ENCODE measurements at places on chromosomes 4 and X. TPM values are rescaled to one million over a fixed set of nuclear protein-coding genes. Genes with fewer than 3 reads are reported as not detected.
A peak's percentile ranks its signal among the peaks of the same experiment; 100 is the strongest.

- DNase-seq = peak; percentile 34
These were observed 663 bp downstream of the CXorf38 start for GRCh38 chrX:40646489-40647306.

GRCh38 chr4:101417046-101417445 is 69.7 kb upstream of the PPP3CA start:
- DNase-seq = no peak

GRCh38 chrX:110020536-110020935 is 17.6 kb downstream of the TMEM164 start:
- no peak for DNase-seq

DNA sequence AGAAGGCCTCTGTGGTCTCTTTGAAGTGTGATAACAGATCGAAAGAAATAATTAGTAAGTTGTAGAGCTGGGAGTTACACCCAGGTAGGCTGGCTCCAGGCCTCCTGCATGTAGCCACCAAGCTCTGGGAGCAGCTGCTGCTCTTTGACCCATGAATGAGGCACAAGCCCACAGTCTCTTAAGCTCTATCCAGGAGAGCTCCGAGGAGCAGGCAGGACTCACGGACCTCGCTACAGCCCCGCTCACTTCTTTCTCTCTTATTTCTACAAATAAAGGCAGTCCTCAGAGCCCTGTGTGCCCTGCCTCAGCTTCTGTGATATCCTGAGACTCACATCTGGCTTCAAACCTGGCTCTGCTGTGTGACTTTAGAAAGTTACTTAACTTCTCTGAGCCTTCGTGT is 86.9 kb downstream of the EVC start:
- no peak for DNase-seq

DNA sequence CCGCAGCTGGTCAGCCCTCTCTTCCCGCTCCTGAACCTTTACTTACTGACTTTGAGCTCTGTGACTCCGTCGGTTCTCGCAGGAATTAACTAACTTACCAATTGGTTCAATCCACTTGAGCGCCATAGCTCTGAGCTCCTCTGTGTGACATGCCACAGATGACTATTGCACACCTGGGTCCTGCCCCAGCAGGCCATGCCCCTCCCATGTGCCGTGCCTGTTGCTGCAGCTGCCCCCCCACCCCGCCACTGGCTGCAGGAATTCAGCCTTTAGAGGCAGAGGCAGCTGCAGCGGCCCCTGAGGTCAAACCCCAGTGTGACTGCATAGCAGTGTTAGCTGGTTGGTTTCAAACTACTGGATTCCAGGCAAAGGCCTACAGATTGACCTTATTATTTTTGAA is 70.6 kb downstream of the MTMR1 start:
- no peak for DNase-seq

XAGE1A gene
- total RNA-seq = not detected

MAGEA2B gene
- total RNA-seq = not detected

Data from Calu3 (cell line).